ENCODE measurements at places on chromosomes 13 and 19. TPM values are rescaled to one million over a fixed set of nuclear protein-coding genes. Genes with fewer than 3 reads are reported as not detected.

DNA sequence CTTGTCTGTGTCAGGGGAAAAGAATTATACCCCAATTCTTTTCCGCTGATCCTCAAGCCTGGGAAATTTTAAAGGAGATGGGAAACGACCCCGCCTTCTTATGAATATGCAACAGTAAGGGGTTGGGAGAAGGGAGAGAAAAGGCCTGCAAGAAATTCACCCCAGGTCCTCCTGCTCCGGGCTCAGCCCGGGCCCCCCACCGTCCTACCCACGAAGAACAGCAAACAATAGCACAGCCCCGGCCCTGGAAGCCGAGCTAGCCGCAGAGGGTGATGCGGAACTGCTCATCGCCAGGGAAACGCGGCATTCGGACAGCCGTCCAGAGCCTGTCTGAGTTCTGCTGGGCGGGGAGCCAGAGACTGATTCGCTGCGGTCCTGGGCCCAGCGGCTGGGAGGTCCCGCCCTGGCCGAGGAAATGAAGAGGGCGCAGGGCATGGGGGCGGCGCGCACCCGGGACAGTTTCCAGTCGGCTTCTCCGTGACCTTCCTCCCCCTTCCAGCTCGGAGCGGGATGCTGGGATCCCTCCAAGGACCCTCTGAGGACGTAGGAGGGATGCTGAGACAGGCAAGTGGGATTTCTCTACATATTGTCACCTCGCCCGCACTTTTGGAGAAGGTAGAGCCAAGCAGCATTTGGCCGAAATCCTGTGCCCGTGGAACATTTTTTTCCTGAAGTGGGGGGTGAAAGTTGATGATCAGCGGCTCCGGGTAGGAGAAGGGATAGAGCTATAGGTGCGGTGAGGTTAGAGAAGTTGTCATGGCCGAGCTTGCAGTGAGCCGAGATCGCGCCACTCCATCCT, 82.3 kb upstream of the C1QTNF9B start:
- no peaks in the 10 kb centered on the region for H3K4me1 ChIP-seq
- no peaks in the 10 kb centered on the region for H3K27me3 ChIP-seq
- peak; percentile 87 for DNase-seq
- no peaks in the 10 kb centered on the region for H3K36me3 ChIP-seq
- peak overlapping the region; percentile 83 for H3K4me3 ChIP-seq
- peak overlapping the region; percentile 75 for H3K27ac ChIP-seq

DNA sequence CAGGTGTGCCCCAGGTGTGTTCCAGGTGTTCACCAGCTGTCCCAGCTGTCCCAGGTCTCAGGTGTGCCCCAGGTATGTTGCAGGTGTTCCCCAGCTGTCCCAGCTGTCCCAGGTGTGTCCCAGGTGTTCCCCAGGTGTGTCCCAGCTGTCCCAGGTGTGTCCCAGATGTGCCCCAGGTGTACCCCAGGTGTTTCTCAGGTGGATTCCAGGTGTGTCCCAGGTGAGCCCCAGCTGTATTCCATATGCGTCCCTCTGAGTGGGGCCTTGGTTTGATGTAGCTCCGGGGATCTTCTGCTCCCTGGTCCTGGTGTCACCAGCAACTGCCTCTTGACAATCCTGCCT, 719 bp upstream of the GRK1 start:
- DNase-seq, result no peak
- H3K27ac ChIP-seq, result no peak overlapping the region
- no peaks in the 10 kb centered on the region for H3K27me3 ChIP-seq
- H3K4me3 ChIP-seq, result no peak overlapping the region

- no peak for DNase-seq
- H3K36me3 ChIP-seq, result peaks cover 60% of the 10 kb centered on the region
- no peak overlapping the region for H3K27ac ChIP-seq
- H3K27me3 ChIP-seq, result no peaks in the 10 kb centered on the region
These were observed 18.2 kb upstream of the QTRT1 start for GRCh38 chr19:10683064-10683426.

- no peak overlapping the region for H3K27ac ChIP-seq
- no peak overlapping the region for H3K4me3 ChIP-seq
- H3K4me1 ChIP-seq, result no peaks in the 10 kb centered on the region
- no peaks in the 10 kb centered on the region for H3K27me3 ChIP-seq
- H3K36me3 ChIP-seq, result no peaks in the 10 kb centered on the region
These were observed 29.7 kb upstream of the RGCC start for GRCh38 chr13:41427666-41428065.

GRCh38 chr13:46522748-46523030, 30.3 kb upstream of the LRCH1 start:
- no peak for DNase-seq
- no peaks in the 10 kb centered on the region for H3K36me3 ChIP-seq
- H3K4me3 ChIP-seq, result no peak overlapping the region
- peaks cover 5% of the 10 kb centered on the region for H3K4me1 ChIP-seq
- no peak overlapping the region for H3K27ac ChIP-seq

DNA sequence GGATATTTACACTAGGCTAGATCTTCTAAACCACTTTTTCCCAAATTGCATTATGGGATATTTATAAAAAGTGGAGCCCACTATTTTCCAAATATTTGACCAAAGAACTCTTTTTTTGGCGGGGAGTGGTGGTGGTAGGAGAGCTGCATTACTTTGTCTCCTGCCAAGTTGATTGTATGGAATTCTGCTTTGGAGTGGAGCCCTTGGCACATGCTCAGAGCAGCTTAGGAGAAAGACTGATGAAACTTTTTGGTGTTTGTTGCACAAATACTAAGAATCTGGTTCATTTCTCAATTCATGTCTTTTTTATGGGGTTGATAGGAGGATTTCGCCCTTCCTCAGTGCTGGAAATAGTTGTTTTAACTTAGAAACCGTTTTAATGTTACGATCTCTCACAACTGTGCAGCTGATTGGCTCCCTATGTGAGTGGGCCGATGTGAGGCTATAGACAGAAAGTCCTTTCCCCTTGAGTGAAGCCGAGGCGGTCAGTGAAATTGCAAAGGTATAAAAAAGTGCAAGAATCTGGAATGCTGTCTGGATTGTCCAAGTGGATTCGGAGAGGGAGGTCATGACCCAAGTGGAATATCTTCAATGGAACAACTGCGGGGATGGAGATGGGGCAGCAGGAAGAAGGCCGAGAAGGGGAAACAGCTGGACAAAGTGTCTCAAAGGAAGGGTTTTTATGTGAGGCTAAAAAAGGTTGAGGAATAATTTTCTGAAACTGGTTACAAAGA, 415.9 kb downstream of the FGF9 start:
- no peaks in the 10 kb centered on the region for H3K36me3 ChIP-seq
- H3K27me3 ChIP-seq, result no peaks in the 10 kb centered on the region
- no peaks in the 10 kb centered on the region for H3K4me1 ChIP-seq
- no peak overlapping the region for H3K4me3 ChIP-seq

GRCh38 chr13:23086968-23087623, 93.7 kb upstream of the SGCG start:
- H3K27ac ChIP-seq, result no peak overlapping the region
- no peak for DNase-seq
- no peaks in the 10 kb centered on the region for H3K4me1 ChIP-seq
- H3K36me3 ChIP-seq, result no peaks in the 10 kb centered on the region
- H3K4me3 ChIP-seq, result no peak overlapping the region
- no peaks in the 10 kb centered on the region for H3K27me3 ChIP-seq

- H3K4me1 ChIP-seq, result no peaks in the 10 kb centered on the region
- no peak overlapping the region for H3K27ac ChIP-seq
- DNase-seq, result no peak
- no peaks in the 10 kb centered on the region for H3K27me3 ChIP-seq
- H3K4me3 ChIP-seq, result no peak overlapping the region
- H3K36me3 ChIP-seq, result no peaks in the 10 kb centered on the region
These were observed 68.4 kb downstream of the SPATA13 start for GRCh38 chr13:24228852-24229458.

GRCh38 chr19:14114854-14115253, 2.7 kb downstream of the PRKACA start:
- no peak for DNase-seq
- no peak overlapping the region for H3K27ac ChIP-seq
- H3K4me3 ChIP-seq, result no peak overlapping the region
- no peaks in the 10 kb centered on the region for H3K27me3 ChIP-seq

TMEM143 gene
- total RNA-seq, result 9.2 TPM

LSM14A gene
- 114 TPM for total RNA-seq
